ENCODE measurements at places on chromosomes 11 and 22.

DNA sequence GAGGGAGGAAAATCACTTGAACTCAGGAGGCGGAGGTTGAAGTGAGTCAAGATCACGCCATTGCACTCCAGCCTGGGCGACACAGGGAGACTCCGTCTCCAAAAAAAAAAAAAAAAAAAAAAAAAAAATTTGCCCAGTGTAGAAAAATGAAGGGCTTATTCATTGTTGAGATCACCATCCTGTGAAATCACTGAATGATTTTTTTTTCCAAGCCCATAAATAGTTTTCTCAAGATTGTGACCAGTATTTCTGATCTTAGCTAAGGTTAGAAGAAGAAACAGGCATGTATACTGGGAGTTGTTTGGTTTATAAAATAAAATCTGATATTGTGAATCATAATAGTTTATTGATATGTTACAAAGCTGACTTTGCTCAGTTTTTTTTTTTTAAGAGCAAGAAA lies 269.4 kb downstream of the CADM1 start:
- no peak for DNase-seq

- DNase-seq, result no peak
Observed at GRCh38 chr11:63639199-63639832, 25.1 kb upstream of the PLAAT3 start.

DNA sequence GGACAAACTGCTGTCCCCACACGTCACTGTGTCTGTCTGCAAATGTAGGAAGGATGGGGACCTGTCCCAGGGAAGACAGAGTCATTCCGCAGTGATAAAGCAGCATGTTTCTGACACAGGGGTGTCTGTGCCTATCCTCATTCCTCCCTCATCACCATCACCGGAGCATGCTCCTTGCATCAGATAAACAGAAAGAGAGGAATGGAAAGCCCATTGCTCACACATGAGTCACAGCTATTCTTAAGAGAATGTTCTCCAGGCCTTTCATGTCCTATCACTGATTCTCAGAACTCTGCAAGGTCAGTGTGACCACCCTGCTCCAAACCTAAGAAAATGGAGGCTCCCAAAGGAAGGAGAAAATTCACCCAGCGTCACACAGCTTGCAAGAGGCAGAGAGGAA lies 38.9 kb downstream of the ZNF195 start:
- peak; percentile 70 for DNase-seq

- DNase-seq, result no peak
Observed at GRCh38 chr11:59224351-59224928, 11.7 kb upstream of the MPEG1 start.

- DNase-seq, result no peak
Observed at GRCh38 chr11:70616938-70617654, 218.8 kb downstream of the CTTN start.

DNA sequence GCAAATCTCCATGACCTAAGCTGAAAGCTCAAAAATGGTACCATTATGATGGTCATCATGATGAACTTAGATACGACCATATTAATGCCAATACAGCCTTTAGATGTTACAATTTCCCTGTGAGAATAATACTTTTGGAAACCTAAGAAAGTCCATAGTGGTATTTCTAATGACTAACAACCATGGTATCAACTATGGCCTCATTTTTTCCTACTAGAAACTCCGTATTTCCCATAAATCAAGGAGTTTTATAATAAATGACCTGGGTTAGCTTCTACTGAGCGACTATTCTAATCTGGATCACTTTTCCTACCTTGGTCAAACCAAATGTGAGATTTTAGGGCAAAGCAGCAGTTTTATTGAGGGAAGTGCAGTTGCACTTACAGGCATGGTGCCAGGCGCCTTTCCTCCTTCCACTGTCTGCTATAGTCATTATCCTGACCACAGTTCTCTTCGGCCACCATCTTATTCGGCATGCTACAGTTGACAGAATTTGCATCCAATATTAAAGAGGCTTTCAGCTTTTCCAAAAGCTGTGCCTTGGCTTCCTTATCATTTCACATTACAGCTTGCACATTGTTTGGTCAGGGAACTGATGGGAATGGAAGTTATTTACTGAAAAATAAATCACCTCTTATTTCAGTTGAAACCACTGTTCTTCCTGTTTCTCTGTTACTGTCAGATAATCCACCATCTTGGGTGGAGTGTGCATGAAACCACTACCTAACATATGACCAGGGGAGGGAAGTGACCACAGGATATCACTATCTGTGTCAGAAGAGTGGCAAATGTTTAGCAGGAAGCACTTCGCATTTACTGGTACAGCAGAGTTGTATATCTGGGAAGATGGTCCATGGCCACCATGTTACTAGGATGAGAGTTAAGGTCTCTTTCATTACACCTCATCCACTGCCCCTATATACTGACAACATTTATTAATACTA lies 74.5 kb upstream of the PICALM start:
- DNase-seq, result no peak

- no peak for DNase-seq
Observed at GRCh38 chr22:43532301-43533155, 120.7 kb downstream of the MPPED1 start.

DNA sequence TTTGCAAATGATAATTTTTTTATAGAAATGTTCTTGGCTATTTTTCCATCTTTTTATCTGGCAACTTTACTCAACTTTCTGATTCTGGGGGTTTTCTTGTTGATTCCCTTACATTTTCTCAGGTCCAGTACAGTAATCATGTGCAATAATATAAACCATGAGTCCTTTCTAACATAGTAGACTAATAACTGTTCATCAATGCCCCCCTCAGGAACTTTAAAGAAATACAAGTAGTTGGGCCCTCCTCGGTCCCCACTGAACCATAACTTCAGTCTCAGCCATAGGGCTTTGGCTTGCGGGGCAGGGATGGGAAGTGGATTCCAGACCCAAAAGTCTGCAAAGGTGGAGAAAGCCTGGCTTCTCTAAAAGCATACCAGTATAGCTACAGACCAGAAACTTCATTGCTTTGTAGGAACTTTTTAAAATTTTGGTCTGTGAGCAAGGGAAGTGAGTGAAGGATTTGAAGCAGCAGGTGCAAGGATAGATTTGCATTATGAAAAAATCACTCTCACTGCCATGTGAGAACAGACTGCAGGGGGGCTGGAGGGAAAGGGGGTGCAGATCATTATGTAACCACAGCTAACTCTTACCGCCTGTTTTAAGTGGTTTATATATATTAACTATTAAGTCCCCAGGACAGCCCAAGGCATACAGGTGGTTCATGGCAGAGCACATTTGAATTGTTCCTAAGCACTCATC lies 10.4 kb upstream of the TUB start:
- DNase-seq, result peak; percentile 54

GRCh38 chr11:121763526-121763925 lies 310.8 kb upstream of the SORL1-AS1 start:
- DNase-seq, result no peak

DNA sequence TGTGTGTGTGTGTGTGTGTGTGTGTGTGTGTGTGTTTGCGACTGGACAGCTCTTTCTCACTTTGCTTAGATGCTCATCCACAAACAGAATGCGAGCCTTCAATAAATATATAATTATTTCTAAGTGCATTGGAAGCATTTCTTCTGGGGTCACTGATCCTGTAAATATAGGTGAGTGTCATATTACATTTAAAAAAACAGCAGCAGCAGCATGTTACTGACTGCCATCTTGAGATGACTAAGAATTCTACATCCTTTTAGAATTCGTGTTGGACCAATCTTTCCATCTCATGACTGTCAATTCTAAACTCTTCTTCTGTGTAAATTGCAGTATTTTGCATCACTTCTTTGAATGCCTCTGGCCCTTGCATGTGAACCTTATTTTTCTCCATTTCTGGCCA lies 238.0 kb upstream of the DDI1 start:
- no peak for DNase-seq

- no peak for DNase-seq
Observed at GRCh38 chr11:69280994-69281393, 13.0 kb upstream of the MYEOV start.

DNA sequence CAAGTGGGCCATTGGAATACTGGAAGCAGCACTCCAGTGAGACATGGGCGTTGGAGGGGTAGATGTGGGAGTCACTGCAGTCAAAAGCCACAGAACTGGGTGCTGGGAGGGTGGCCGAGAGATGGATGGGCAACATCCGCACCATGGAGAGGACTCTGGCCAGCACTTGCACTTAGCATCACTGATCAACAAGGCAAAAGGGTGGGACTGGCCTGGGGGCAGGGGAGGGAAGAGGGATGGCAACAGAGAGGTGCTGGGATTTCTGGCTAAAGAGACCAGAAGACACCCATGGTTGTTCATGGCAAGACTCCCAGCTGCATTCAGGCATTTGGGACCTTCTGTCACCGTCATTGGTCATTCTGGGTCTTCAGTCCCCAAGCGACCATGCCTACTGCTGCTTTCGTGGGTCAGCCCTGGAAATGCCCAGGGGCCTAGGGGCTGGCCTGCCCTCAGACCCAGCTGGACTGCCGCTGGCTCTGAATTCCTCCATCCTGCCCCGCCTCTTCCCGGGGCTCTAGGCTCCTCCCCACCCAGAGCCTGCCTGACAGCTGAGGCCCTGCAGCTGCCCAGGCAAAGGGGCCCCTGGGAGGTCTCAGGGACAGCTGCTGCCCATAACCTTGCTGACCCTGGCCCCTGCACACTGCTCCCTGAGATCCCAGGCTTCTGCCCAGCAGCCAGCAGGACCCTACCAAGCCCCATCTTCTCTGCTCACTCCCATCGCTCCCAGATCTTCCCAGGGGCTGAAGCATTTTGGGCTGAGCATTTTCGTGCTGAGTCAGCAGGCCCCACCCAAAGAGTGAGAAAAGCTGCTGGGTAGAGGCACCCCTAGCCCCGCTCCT lies 13.0 kb upstream of the CDC42EP2 start:
- peak; percentile 64 for DNase-seq

DNA sequence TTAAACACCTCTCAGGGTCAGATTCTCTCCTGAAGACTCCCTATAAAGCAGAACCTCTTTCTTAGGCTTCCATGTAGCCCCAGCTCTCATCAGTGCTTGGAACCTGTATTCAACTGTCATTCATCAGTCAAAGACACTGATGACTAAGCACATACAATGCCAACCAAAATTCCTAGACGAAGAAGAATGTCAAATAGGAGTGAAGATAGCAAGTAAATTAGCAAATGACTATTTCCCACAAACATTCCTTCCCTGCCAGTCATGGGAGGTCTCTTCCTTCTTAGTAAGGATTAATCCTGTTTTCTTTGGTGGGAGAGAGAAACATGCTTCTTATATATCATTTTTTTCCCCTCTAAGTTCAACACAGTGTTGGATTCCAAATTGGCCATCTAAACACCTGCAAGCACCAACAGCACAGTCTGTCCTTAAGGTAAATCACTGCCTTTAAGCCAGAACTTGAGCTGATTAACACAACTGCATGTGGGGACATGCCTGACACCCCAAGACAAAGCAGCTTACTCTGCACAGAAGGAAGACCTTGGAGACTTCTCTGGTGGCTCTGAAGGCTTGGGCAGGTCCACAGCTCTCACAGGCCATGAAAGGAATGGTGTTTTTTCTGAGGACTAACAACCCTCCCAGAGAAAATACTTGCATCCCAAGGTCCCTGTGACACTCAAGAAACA lies 47.5 kb upstream of the ME3 start:
- DNase-seq, result no peak

- DNase-seq, result no peak
Observed at GRCh38 chr11:58046231-58046630, 15.5 kb downstream of the OR6Q1 start.

- DNase-seq, result no peak
Observed at GRCh38 chr11:110185121-110185591, 92.0 kb downstream of the ZC3H12C start.

DNA sequence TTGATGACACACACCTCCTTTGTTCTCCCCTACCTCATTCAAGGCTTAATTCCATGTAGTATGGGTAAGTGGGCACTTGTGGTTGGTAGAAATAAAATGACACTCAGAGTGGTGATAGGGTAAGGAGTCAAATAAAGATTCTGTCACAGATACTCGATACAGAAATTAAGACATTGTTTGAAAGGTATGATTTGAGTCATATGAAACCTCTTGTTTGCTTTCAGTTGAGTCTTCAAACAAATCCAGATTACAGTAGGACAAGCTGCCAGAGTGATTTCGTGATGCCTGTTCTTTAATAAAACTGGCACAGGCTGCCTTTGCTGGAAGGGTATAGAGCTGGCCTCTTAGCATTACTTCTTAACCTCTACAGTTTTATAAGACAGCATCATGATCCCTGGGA lies 182.4 kb downstream of the SPON1 start:
- no peak for DNase-seq

DNA sequence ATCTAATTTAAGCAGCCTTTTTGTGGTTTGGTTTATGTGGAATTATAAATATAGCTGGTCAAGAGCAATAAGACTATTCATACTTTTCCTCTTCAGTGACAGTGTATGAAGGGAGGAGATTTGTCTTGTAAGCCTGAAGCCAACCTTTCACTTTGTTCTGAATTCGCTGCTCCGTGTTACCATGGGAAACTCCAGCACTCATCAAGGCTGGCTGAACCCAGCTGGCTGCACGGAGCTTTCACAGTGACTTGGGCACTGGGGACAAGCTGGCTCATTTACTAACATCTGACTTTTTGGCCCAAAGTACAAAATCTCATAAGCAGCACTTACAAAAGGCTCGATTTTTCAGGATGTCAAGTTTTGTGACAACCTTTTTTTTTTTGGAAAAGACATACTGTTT lies 120.4 kb upstream of the GRIA4 start:
- no peak for DNase-seq

DNA sequence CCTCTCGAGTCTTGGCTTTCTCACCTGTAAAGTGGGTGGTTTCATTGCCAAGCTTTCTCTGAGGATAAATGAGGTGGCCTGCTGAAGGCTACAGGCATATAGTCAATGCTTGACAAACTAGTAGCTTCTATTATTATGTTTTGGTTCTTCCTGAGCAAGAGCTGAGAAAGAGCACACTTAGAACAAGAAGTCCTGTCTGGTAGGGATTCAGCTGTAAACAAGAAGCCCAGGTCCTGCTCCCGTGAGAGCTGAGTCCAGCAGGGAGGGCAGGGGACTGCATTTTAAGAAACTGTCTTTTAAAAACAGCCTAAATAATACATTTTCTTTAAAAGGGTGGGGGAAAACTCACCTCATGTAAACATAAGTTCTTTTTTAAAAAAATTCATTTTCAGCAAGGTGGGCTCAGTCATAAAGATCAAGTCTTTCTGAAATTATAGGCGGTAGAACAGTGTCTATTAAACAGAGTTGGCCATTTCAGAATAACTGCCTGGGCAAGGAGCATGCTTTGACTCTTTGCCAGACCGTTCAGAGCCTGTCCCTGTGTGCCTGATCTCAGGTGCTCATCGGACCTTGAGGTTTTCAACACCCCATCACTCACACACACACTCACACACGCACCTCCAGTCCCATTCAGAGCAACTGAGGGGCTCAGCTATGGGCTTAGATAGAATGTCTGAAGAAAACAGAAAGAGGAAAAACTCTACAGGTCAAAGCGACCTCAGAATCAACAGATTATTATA lies 29.2 kb upstream of the MYO18B start:
- DNase-seq, result no peak
